ENCODE measurements at places on chromosomes 3 and 15.

- DNase-seq: no peak
These were observed 42.0 kb upstream of the SKOR1 start for GRCh38 chr15:67783303-67783702.

DNA sequence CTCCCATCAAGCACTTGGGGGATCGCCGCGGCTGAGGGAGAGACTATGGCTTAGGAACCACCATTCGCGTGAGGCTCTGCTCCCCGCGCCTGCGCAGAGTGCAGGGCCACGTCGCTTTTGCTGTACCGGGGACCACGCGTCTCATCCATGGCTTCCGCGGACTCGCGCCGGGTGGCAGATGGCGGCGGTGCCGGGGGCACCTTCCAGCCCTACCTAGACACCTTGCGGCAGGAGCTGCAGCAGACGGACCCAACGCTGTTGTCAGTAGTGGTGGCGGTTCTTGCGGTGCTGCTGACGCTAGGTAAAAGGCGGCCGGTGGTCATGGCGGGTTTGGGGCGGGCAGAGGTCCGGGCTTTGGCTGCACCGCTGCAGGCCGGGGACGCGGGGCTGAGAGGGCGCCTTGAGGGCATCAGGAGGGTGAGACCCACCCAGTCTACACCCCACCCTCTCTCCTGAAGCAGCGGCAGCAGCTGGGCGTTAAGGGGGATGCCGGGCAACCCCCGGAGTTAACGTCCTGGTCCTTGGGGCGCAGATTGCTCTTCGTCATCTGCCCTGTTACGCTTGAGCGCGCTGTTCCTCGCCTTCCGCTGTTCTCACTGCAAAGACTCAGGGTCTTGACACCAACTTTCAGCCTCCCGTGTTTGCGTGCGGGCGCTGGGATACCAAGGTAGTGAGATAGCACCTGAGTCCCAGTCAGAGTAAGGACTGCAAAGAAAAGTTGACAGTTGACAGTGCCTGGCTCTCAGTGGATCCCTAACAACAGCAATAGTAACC, at the start of gene SRPRB:
TSS of gene SRPRB (plus strand) at position 114 of the 774 bp plus-strand sequence. CDS start at position 148, 34 bp downstream.
- peak; percentile 72 for DNase-seq

DNA sequence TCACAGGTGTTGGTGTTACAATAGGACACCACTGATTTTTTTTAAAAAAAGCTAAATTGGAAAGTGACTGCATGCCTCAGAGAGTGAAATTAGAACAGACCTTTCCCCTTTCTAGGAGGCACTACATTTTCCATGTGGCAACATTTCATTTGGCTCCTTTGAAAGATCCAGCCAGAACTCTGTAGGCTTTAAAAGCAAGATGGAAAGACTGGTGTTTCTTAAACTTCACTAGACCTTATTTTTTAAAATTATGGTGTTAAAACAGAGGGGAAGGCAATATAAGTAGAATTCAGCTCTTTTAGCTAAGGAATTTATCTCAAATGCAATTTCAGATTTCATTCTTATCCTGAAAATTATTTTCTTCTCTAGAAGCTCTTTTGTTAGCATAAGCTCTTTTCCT, 317.6 kb upstream of the TGFBR2 start:
- DNase-seq: no peak

DNA sequence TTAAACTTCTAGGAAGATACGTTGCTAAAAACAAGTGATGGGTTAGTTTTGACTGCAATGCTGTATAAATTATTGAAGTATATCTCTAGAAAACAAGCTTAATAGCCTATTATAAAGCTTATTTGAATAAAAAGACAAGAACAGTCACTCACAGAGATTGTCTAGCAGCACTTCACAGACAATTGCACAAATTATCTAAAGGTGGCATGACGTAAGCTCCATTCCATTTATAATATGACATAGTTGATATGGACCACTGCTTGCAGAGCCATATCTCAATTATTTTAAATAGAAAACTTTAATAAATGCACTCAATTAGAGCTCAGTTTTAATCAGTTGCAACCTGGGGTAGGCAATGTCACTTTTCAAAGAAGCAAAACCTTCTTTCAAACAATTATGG, 319.9 kb upstream of the GBE1 start:
- DNase-seq: no peak

- peak; percentile 89 for DNase-seq
These were observed 34.3 kb upstream of the PLSCR2 start for GRCh38 chr3:146503461-146504202.

DNA sequence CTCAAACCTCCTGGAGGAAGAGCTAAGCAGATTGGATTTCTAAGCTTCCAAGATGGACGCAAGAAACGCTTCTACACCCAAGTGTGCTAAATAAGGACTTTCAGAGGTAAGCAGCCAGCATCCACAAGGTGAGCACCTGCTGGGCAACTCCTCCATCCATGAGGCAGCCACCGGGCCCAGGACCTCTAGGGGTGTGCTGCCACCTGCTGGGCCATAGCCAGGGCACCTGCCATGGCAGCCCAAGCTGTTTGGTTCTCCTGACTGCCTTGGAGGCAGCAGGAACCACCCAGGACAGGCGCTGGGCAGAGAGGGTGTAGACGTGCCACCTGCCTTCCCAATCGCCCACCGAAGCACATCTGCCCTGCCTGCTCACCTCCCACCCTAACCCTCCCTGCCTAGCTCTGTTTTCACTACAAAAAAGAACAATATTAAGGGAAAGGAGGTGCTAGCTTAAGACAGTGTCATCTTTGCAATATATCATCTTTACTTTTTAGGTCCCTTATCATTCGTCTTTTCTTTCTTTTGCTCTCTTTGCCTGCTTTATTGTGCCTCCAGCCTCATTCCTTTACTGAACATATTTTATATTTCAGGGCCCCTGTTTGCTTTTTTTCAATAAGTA, 12.9 kb downstream of the C15orf62 start:
- no peak for DNase-seq

Data from HS-5 (cell line).